Sigmoid colon (tissue), 7 donors: ENCODE measurements at places on chromosomes 2 and 18.

- DNase-seq = peak; percentile 30
- no peaks in the 10 kb centered on the region for H3K4me1 ChIP-seq
- H3K36me3 ChIP-seq = no peaks in the 10 kb centered on the region
Measured at GRCh38 chr18:48123324-48123723, 192.9 kb upstream of the SMAD2 start.

- no peak overlapping the region for H3K27ac ChIP-seq
- H3K4me1 ChIP-seq = no peaks in the 10 kb centered on the region
- no peak for DNase-seq
Measured at GRCh38 chr18:21115519-21116411, 4.2 kb upstream of the ROCK1 start.

DNA sequence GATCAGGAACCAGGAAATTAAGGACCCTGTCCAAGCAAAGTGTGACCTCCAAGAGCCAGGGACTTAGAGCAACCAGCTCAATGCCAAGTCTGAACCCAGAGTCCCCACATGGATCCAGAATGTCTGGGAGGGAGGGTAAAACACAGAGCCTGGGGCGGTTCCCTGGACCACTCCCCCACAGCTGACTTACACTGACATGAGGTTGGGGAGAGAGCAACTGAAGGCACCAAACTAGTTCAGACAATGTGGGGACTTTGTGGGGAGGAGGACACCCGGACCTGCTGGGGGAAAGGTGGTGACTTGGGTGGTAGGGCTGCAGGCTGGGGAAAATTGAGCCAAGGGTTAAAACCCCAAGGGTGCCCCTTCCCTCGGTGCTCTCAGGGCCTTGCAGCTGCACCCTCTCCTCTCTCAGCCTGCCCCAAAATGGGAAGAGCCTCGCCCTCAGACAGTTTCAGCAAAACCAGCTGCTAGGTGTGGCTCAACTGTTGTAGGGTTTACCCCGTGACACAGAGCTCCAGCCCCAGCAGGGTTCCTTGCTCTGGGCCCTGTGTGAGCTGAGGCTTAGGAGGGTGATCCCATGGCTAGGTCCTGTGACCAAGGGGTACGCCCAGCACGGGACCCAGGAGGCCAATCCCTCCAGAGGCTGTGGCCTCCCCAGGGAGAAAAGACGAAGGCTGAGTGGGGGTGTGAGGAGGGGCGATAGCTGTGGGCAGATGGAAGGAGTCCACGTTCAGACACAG, 28.6 kb downstream of the MARCO start:
- no peak overlapping the region for H3K4me3 ChIP-seq
- H3K36me3 ChIP-seq = no peaks in the 10 kb centered on the region
- H3K27ac ChIP-seq = no peak overlapping the region
- no peaks in the 10 kb centered on the region for H3K4me1 ChIP-seq
- H3K27me3 ChIP-seq = no peaks in the 10 kb centered on the region
- peak; percentile 77 for DNase-seq

- no peak for DNase-seq
- no peaks in the 10 kb centered on the region for H3K36me3 ChIP-seq
- H3K27me3 ChIP-seq = no peaks in the 10 kb centered on the region
- no peaks in the 10 kb centered on the region for H3K4me1 ChIP-seq
Measured at GRCh38 chr18:54117853-54118773, 106.4 kb downstream of the MBD2 start.

- no peaks in the 10 kb centered on the region for H3K27me3 ChIP-seq
- H3K4me3 ChIP-seq = no peak overlapping the region
- H3K4me1 ChIP-seq = no peaks in the 10 kb centered on the region
- DNase-seq = no peak
- no peaks in the 10 kb centered on the region for H3K36me3 ChIP-seq
Measured at GRCh38 chr2:158184556-158185343, 83.1 kb downstream of the UPP2 start.

DNA sequence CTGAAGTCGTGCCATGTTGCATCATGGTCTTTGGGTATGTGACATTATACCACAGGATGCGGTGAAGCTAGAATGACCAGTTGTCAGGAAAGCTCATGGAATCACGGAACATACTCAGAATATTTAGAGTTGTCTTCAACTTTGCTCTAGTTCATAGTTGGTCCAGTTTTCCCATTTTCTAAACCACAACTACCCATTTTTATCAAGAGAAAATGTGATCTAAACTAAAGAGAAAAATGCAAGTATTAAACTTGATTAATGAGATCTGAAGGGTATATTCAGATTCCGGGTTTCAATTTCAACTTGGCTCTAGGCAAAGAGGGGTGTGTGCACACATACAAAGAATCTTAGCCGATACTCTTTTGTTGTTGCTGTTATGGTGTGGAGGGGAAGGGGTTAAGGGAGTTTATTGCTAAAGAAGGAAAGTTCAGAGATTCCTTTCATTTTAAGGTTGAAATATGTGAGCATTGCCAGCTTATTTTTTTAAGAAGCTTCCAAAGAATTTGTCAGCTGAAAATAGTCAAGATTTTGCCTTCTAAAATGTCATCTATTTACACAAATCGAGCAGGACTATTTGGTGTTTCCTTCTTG, 516.6 kb upstream of the ZEB2 start:
- no peak overlapping the region for H3K27ac ChIP-seq
- no peak overlapping the region for H3K4me3 ChIP-seq
- no peaks in the 10 kb centered on the region for H3K27me3 ChIP-seq
- DNase-seq = no peak
- no peaks in the 10 kb centered on the region for H3K36me3 ChIP-seq

- no peak overlapping the region for H3K4me3 ChIP-seq
- H3K27ac ChIP-seq = no peak overlapping the region
- no peak for DNase-seq
- H3K36me3 ChIP-seq = no peaks in the 10 kb centered on the region
Measured at GRCh38 chr18:7577706-7578105, 10.6 kb downstream of the PTPRM start.

DNA sequence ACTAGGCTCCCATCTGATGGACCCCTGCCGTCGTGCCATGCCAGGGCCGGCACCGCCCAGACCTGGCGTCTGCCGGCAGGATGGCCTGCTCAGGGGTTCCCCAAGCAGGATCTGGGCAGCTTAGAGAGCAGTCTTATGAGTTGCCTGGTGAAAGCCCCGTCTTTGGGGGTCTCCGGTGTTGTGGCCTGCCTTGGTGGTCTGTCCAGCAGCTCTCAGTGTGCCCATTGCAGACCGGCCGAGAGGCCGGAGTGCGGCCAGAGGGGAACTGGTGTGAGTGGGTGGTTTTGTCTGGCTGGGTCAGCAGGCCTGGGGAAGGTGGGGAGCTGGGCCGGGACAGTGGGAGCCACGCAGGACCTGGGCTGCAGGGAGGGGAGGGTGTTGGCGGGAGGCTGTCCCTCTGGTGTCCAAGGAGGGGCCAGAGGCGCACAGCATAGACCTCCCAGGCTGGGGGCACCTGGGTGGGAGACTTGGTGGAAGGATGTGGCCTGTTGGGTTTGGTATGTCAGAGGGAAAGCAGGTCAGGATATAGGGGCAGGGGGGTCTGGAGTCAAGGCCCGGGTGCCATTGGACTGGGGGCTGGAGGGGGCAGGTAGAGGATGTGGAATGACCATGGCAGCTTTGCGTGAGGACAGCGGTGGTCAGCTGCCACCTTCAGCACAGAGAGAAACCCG, 16.5 kb downstream of the GPC1 start:
- no peaks in the 10 kb centered on the region for H3K27me3 ChIP-seq
- H3K4me1 ChIP-seq = peaks cover 42% of the 10 kb centered on the region
- H3K36me3 ChIP-seq = no peaks in the 10 kb centered on the region
- H3K27ac ChIP-seq = peak overlapping the region; percentile 44

DNA sequence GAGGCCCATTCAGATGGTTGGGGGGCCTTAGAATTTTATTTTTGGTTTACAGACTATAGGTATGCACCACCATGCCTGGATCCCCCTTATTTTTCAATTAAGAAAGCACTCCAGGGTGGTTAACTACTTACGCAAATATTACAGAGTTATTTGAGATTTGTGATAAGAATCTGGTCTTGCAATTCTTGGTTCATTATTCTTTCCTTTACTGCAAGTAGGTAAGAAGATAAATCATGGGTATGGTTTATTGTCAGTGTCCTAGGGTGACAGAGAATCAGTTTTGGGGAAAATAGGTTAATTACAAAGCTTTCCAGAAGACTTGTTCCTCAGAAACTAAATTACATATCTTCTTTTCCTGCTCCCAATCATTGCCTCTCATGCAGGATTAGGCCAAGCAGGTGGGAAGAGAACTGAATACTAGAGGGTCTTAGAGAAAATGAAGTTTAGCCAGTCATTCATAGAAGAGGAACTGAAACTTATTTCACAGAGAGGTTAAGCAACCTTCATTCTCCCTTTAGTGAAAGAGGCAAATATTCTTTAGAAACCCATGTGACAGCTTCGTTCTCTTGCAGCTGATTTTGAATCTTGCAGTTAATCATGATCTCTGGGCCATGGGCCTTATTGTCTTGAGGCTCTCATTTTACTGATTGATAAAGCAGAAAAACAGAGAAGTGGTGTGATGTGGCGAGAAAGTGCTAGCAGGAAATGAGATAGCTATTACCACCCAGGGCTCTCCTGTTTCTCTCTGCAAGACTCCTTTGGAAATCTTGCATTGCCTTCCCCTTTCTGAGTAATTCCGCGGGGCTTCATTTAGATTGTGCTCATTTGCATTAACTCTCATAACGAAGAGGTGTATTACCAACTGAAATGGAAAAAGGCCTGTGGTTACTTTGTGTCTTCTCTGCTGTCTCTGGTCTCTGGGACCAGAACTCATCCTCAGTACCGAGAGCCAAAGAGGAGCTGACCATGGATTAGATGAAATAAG, 44.8 kb upstream of the ARHGAP25 start:
- no peak overlapping the region for H3K4me3 ChIP-seq
- H3K27ac ChIP-seq = no peak overlapping the region

GRCh38 chr18:38402509-38402908, 836.9 kb upstream of the CELF4 start:
- H3K4me3 ChIP-seq = no peak overlapping the region
- H3K27me3 ChIP-seq = no peaks in the 10 kb centered on the region
- no peak for DNase-seq
- no peaks in the 10 kb centered on the region for H3K36me3 ChIP-seq
- H3K4me1 ChIP-seq = no peaks in the 10 kb centered on the region

- no peak overlapping the region for H3K27ac ChIP-seq
- no peaks in the 10 kb centered on the region for H3K27me3 ChIP-seq
- DNase-seq = no peak
- H3K4me3 ChIP-seq = no peak overlapping the region
- H3K4me1 ChIP-seq = no peaks in the 10 kb centered on the region
- peaks cover 5% of the 10 kb centered on the region for H3K36me3 ChIP-seq
Measured at GRCh38 chr18:46212398-46212797, 108.2 kb downstream of the HAUS1 start.

DNA sequence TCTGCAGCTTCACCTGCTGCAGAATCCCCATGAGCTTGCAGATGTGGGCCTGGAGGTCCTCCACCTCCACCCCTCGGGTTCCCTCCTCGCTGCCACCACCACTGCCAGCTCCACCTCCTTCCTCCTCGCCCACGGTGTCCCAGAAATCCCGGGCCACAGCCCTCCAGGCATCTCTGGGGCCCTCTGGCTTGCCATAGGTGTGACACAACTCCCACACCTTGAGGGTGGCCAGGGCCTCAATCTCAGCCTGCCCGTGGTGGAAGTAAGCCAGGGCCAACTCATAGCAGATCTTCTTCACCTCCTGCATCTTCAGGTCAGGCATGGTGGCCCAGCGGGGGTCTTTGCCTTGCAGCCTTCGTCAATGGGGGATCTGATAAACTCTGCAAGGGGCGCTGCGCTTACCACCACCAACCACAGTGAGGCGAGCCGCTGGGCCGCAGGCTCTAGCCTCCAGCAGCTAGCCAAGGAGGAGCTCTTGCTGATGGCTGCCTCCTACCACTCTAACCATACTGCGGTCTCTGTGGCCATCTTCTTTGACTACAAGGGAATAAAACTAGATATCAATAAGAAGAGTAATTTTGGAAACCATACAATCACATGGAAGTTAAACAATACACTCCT, 36.1 kb upstream of the ANKRD62 start:
- H3K4me1 ChIP-seq = no peaks in the 10 kb centered on the region
- no peak overlapping the region for H3K27ac ChIP-seq

GRCh38 chr2:38509314-38509946, 93.3 kb downstream of the HNRNPLL start:
- H3K36me3 ChIP-seq = no peaks in the 10 kb centered on the region
- H3K4me1 ChIP-seq = no peaks in the 10 kb centered on the region
- H3K27ac ChIP-seq = peak overlapping the region; percentile 79
- H3K4me3 ChIP-seq = no peak overlapping the region
- no peak for DNase-seq

- DNase-seq = peak; percentile 32
- no peaks in the 10 kb centered on the region for H3K27me3 ChIP-seq
- peaks cover 50% of the 10 kb centered on the region for H3K36me3 ChIP-seq
Measured at GRCh38 chr2:233464056-233464455, 102.5 kb downstream of the USP40 start.

- DNase-seq = no peak
- no peak overlapping the region for H3K27ac ChIP-seq
- no peaks in the 10 kb centered on the region for H3K4me1 ChIP-seq
- peaks cover 74% of the 10 kb centered on the region for H3K36me3 ChIP-seq
- no peaks in the 10 kb centered on the region for H3K27me3 ChIP-seq
Measured at GRCh38 chr2:62858231-62858832, 152.8 kb downstream of the EHBP1 start.

GRCh38 chr18:79585395-79586370, 93.9 kb upstream of the CTDP1 start:
- no peaks in the 10 kb centered on the region for H3K36me3 ChIP-seq
- no peak overlapping the region for H3K4me3 ChIP-seq
- DNase-seq = peak; percentile 52
- no peak overlapping the region for H3K27ac ChIP-seq

DNA sequence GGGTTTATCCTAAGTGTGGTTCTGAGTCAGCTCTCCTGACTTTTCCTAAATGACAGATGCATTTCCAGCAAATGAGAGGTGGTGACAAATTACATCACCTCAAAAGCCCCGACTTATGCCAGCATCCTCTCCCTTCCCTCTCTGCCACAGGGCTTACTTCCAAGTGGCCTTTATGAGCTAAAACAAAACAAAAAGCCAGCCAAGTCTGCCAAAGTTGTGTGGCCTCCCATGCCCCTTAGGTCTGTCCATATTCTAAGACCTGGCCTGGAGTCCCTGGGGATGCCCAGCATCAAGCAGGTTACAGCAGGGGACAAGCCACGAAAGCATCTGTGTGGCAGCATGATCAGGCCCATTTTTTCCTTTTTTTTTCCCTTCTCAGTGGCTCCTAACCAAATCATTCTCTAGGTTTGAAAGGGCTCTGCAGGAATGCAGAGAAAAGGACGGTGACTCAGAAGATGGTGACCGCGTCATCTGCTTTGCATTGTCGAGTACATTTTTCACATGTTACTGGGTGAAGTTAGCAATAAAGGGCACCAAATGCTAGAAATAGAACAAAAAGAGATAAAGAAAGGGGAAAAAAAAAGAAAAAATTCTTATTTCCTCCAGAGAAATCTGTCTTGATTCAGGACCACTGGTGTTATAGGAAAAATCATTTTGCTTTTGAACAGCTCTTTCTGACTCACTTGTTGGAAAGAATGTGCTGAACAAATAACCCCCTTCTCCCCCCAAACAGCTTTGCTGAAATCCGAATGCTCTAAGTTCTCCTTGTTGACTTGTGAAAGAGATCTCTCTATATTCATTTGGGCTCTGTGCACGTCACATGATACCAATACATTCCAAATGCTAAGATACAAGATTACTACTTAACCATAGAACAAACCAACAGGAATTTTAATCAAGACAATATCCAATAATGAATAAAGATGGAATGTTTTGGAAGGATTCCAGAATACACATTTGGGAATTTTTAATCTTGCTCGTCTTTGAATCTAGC, 178.7 kb downstream of the EN1 start:
- H3K4me3 ChIP-seq = no peak overlapping the region
- no peak overlapping the region for H3K27ac ChIP-seq
- H3K36me3 ChIP-seq = no peaks in the 10 kb centered on the region
- no peak for DNase-seq
- H3K4me1 ChIP-seq = peaks cover 28% of the 10 kb centered on the region

- H3K4me1 ChIP-seq = no peaks in the 10 kb centered on the region
- H3K27ac ChIP-seq = no peak overlapping the region
- no peaks in the 10 kb centered on the region for H3K36me3 ChIP-seq
- H3K4me3 ChIP-seq = no peak overlapping the region
Measured at GRCh38 chr18:55637204-55637603, 49.2 kb upstream of the TCF4 start.
